Activated naive CD8-positive, alpha-beta T cell treated with anti-CD3 and anti-CD28 coated beads, Interleukin-2, amount 50 U/mL, for 24 hours (primary cell): ENCODE measurements at places on chromosomes 13 and 19.

DNA sequence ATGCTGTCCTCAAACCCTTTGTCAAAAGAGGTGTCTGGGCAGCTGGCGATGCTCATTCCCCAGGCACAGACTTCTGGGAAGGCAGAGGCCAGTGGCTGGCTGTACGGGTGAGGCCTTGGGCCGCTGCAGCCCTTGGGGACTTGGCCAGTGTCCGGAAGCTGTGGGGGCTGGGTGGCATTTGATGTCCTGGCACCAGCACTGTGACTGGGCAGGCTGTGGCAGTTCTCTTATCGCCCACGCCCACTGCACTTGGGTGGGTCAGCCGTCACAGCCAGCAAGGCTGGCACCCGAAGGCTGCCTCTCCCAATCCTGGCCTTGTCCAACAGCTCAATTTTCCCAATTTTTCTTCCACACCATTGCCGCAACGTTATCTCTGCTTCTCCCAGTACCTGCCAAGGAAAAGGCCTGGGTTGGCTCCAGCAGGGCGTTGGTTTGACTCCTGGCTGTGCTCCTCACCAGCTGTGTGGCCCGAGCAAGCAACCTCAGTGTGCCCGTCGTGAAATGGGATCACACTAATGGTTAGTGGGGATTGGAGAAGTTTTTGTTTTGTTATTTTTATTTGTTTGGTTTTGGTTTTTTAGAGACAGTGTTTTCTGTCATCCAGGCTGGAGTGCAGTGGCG lies 12.7 kb upstream of the SLC44A2 start:
- no peak for DNase-seq

DNA sequence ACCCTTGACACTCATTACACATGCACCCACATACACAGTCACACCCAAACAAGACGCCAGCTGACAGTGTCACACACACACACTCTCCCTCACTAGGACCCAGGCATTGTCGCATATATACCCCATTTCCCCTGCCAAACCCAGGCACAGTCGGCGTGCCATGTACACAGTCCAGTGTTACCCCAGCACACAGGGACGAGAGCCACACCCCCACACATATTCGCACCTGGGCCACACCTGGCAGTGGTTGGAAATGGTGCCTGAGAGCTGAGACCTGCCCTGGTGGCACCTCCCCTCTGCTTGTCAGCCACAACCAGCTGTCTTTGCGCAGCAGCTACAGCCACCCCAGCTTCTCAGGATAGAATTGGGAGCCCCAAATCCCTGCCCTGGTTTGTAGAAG lies 9.0 kb downstream of the NFIX start:
- DNase-seq: no peak

- DNase-seq: no peak
Measured at GRCh38 chr13:98274921-98275487, 97.9 kb upstream of the RNF113B start.

GRCh38 chr19:58379246-58379645 lies 1.6 kb downstream of the ZNF837 start:
- DNase-seq: no peak

DNA sequence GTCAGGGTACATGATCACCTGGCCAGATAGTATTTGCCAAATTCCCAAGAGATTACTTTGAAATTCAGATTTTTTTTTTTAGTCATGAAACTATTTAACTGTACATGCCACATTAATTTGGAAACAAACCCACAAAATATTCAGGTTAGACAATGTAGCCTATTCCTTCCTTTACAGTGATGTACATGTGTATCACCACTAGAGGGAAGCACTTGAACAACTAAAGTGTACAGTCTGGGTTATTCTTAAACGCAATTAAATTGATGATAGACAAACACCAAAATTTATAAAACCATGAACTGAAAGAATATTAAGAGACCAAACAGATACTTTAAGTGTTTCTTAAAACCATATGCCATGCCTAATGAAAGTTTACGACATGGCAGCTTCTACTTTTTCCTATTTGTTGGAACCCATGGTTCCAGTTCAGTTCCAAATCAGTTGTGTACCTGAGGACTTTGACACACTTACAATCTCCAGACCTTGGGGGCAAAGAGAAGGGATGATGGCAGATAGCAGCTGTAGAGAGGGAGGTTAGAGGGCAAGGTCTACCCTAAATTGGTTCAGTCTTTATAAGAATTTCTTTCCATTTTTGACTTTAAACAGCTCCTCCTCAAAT lies 52.8 kb downstream of the TNFSF13B start:
- no peak for DNase-seq

DNA sequence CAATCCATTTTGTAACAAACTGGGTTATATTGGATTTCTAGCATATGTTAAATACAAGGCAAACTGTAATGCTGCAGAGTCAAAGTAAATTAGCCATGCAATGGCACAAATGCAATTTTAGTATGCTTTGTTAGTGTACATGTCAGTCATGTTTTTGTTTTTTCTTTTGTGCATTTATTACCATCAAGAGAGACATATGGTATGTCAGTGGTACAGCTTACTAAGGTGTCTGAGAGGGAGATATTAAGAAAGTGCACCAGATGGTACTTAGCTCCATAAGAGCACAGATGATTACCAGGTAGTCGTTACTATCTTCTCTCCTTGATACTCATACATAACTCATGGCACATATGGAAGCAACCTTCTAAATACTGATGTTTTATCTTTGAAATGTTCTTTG lies 550.3 kb downstream of the GPC5 start:
- no peak for DNase-seq

DNA sequence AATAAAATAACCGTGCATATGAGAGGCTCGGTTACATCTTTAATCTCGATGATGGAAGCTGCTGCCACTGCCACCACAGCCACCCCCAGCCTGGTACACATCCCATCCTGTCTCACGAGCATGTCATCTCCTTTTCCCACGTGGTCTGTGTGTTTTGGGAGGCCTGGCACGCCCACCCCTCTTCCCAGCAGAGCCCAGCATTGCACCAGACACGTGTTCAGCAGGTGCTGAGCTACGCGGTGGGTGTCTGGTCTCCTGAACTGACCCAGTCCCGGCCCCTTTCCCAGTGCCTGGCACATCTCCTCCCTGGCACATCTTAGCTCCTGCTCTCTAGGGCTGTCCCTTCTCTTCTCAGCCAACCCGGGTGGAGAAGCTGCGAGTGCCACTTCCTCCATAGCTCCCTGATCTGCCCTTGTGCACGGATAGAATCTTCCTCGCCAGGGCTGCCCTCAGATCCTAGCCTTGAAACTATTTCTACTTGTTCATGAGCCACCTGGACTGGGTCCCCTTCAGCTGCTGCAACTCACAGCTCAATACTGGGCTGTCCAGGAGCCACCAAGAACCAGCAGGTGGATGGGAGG lies 36.8 kb upstream of the ZNF536 start:
- DNase-seq: no peak

GRCh38 chr13:73228546-73228945 lies 169.7 kb downstream of the KLF5 start:
- DNase-seq: no peak

- DNase-seq: no peak
Measured at GRCh38 chr13:108212886-108213285, 2.5 kb downstream of the LIG4 start.

DNA sequence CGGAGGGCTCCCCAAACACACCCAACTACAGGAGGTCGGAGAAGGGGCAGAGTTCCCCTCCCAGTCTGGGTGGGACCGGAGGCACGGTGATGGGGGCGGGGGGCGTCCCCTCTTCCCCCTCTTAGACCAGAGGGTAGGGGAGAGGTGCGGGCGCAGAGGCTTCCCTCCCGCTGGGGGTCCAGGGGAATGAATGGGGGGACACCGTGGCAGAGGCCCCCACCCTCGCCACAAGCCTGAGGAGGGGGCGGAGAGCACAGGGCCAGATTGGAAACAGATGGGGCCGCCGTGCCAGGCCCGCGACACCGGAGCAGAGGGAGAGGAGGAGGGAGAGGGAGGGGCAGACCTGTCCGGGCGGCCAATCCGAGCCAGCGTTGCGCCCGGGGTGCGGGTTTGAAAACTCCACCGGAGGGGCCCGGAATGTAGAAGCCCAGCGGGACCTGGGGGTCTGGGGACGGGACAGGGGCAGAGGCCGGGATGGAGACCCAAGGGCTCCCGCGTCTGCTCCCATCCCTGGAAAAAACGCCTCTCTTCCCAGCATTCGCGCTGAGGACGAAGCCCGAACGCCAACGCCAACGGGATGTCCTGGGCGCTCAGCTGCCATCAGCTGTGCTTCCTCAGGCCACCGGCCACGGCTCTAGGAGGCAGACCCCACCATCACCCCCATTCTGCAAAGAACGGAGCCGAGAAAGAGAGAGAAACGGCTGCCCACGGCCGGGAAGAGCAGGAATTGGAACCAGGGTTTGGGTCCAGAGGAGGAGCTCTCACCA lies 46.8 kb downstream of the PTPRS start:
- no peak for DNase-seq

GRCh38 chr13:110836605-110836903 lies 78.3 kb downstream of the ANKRD10 start:
- no peak for DNase-seq

- DNase-seq: no peak
Measured at GRCh38 chr19:17951990-17952976, 14.6 kb upstream of the KCNN1 start.

- DNase-seq: no peak
Measured at GRCh38 chr13:113091891-113092775, 13.5 kb upstream of the F7 start.

GRCh38 chr19:55460670-55461258 lies 678 bp downstream of the ISOC2 start:
- peak; percentile 66 for DNase-seq

GRCh38 chr13:76350399-76350798 lies 535.8 kb downstream of the KCTD12 start:
- no peak for DNase-seq
